ENCODE measurements at places on chromosomes 7 and 10. TPM values are rescaled to one million over a fixed set of nuclear protein-coding genes. Genes with fewer than 3 reads are reported as not detected.

Gene SPDYE8
- total RNA-seq: not detected

Gene AQP1
- 4.4 TPM for total RNA-seq

Gene SAP25
- not detected for total RNA-seq

Gene PCLO
- total RNA-seq: 0.35 TPM

Gene ITGA8
- 0.05 TPM for total RNA-seq

Gene POLR2J2
- 4.0 TPM for total RNA-seq

GRCh38 chr10:35907548-35907947 is 265.5 kb upstream of the FZD8 start:
- DNase-seq: no peak

- DNase-seq: no peak
Observed at GRCh38 chr10:88642209-88642608, 22.0 kb upstream of the LIPF start.

GRCh38 chr7:19101909-19102308 is 15.5 kb downstream of the TWIST1 start:
- DNase-seq: no peak

GRCh38 chr10:34291466-34292193 is 523.5 kb downstream of the PARD3 start:
- no peak for DNase-seq

GRCh38 chr10:119769886-119770285 is 44.0 kb downstream of the INPP5F start:
- peak; percentile 65 for DNase-seq

- no peak for DNase-seq
Observed at GRCh38 chr10:13831711-13832141, 245.0 kb downstream of the PRPF18 start.

- peak; percentile 7 for DNase-seq
Observed at GRCh38 chr10:59324597-59324996, 37.8 kb downstream of the FAM13C start.

- no peak for DNase-seq
Observed at GRCh38 chr7:158361326-158361946, 226.2 kb downstream of the PTPRN2 start.

DNA sequence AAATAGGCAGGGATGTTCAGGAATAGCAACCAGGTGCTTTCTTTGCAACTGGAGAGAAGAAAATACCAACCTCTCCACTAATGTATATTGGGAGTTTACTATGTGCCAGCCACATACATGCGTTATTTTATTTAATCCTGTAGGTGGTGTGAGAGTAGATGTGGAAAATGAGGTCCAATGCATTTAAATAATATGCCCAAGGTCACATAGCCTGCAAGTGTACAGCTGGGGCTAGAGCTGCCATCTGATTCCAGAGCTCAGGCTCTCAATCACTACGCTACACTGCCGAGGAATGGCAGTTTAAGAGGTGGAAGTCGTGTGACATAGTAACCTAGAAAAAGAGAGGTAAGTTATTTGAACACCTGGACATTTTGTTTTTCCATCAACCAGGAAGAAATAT is 277.0 kb downstream of the EXOC4 start:
- DNase-seq: no peak

GRCh38 chr10:72087392-72087968 is 871 bp downstream of the SPOCK2 start:
- DNase-seq: no peak

DNA sequence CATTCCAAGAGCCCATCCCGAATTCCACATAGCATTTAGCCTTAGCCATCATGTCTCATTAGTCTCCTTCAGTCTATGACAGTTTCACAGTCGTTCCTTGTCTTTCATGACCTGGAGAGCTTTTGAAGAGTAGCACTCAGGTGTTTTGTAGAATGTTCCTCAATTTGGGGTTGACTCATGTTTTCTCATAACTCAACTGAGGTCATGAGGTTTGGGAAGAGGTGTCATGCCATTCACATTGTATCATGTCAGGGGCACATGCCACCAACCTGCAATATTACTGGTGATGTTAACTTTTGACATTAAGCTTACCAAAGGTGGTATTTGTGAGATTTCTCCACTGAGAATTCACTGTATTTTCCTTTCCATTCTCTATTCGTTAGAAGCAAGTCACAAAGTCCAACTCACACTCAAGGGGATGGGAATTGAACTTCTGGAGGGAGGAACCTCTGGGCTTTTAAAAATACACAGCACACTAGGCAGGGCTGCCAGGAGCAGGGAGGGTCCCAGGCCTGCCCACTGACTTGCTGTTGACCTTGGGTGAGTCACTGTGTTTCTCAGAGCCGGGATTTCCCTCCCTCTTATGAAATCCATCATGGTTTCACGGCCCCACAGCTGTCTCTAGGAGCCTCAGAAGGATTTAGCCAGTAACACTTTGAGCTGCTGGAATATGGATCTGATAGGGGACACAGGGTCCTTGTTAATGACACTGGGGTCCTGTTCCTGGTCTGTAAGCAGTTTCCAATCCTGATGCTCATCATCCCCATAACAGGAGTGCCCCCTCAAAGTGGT is 74.4 kb upstream of the TCF7L2 start:
- peak; percentile 82 for DNase-seq

DNA sequence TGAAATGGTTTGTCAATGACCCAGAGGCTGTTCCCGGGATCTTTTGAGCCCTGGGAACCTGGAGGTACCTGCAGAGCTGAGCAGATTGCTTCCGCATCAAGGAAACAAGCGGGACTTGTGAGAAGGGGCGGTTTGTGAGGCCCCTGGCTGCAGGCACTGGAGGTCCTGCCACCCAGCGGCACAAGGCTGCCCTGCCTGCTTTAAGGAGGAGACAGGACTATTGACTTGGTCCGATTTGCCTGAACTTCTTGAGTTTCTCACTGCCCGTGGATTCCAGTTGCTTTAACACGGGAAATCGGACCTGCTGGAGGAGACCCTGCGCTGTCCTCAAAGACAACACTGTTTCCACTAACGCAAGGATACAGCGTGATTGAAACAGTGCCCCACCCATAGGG is 130.1 kb downstream of the DNAJB6 start:
- no peak for DNase-seq

GRCh38 chr10:71255808-71256660 is 43.7 kb downstream of the UNC5B start:
- no peak for DNase-seq

GRCh38 chr7:74253331-74253730 is 868 bp downstream of the RFC2 start:
- no peak for DNase-seq

DNA sequence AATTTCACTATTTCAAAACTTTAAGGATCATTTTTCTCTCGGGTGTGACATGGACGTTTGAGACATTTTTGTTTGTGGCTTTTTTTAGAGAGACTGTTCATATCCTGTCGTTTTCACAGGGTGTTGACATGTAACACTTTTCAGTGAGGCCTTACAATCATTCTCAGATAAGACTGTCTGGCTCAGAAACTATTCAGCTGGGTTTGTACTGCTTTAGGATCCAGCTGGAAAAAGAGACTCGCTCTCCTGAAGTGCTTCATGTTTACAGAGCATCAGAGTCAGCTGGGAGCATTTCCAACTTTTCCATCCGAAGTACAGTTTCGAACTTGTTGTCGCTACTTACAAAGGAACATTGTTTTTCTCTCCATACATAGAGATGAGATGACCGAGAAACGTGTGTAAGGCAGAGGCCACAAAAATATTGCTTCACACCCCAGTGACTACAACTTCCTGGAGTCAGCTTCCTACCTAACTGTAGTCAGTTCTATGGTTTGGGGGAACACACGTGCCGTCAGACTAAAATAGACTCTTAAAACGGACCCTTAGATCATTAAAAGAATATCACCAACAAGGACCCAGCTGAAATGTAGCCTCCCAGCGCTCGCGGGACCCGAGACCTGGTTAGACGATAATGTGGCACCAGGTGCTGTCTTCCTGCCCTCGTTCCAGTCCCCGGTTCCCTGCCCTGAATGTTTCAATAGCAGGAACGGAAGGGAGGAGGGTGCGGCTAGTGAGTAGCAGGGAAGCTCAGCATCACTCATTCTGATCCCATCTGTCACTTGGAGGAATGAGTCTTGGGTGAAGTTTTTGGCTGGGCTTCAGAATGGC is 78.0 kb downstream of the MKI67 start:
- peak; percentile 58 for DNase-seq

DNA sequence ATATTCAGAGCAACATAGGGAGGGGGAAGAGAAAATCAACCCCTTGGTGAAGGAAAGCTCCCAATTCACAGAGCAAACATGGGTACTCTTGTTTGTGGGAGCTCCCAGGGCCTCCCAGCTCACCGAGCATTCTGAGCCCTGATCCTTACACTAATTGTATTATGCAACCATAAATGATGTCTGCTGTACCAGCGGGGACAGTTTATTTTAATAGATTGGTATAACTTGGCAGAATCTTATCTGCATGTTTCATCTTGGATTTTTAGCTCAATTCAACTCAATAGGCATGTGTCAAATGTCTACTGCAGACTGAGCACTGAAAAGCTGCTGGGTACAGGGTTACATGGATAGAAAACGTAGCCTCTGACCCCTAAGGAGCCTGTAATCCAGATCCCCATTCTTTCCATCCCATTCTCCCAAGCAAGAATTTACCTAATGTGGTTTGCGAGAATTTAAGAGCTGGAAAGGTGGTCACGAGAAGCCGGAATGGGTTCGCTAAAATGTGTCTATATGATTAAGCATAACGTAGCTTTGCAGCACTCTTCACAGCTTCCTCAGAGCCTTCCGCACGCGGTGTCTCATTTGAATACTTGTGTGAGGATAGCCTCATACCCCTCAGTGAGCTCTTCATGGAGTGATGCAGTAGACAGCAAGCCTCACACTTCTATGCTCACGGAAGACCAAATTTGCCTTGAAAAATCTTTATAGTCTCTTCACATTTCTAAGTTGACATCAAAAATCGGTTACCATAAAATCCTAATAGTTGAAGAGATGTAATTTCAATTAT is 18.3 kb downstream of the EGFR start:
- DNase-seq: no peak

DNA sequence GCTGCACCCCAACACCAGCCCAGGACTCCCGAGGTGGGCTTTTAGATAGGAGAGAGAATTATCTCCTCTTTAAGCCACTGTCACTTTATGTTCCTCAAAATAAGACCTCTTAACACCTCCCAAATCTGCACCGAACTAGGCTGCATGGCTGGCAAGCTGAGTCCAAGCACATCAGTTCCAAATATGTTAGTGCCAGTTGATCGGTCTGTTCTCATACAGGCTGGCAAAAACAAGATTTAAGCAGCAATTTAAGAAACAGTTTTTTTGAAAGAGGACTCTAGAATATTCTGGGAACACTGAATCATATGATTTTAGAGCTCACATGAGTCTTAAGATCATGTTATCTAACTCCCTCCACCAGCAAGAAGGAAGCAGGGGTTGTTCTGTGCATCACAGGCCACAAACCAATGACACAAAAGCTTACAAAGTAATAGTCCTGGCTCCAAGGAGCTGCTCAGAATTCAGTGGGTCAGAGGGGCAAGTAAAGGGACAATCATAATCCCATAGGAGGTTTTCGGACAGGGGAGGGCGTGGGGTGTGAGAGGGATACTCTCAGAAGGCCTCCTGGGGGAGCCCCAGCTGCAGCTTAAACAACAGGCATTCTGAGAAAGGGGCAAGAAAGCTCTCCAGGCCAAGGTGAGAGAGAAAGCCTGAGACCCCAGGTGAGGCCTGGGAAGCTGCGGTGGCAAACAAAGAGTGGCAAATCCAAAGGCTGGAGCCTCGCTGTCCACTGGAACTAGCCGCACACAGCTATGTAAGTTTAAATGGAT is 7.1 kb downstream of the COBL start:
- DNase-seq: no peak
